ENCODE measurements at places on chromosomes 3 and 15.
A peak's percentile ranks its signal among the peaks of the same experiment; 100 is the strongest.

GRCh38 chr15:63449731-63450130 lies 54.7 kb upstream of the USP3 start:
- DNase-seq, result no peak

GRCh38 chr3:128236657-128237056 lies 83.4 kb downstream of the EEFSEC start:
- DNase-seq, result peak; percentile 28

- DNase-seq, result no peak
Measured at GRCh38 chr15:70907784-70908471, 15.3 kb downstream of the LRRC49 start.

GRCh38 chr15:88741671-88742070 lies 61.6 kb upstream of the ACAN start:
- no peak for DNase-seq

GRCh38 chr3:142489572-142490323 lies 41.9 kb upstream of the XRN1 start:
- no peak for DNase-seq

GRCh38 chr15:85452436-85452835 lies 72.0 kb downstream of the AKAP13 start:
- DNase-seq, result no peak

DNA sequence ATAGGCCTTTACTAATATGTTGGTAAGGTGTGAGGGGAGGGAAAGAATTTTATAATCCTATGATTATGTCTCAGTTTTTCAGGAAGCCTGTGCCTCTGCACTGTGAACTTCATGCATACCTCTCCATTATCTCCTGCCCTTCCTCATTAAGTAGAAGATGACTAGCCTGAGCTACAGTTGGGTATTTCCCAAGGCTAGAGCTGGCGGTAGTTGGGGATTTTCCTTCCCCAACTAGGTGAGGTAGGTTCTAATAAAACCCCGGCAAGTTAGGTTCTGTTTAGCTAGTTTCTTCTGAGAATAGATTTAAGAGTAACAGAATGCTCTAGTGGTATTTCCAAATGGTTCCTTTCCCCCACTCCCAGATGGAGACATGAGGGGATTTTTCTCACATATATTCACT lies 414.5 kb downstream of the GRM7 start:
- no peak for DNase-seq

- DNase-seq, result no peak
Measured at GRCh38 chr3:175552929-175553328, 693.8 kb downstream of the NAALADL2 start.

All from NCI-H187 (cell line).